ENCODE measurements at places on chromosomes 11 and 22. TPM values are rescaled to one million over a fixed set of nuclear protein-coding genes. Genes with fewer than 3 reads are reported as not detected.
A peak's percentile ranks its signal among the peaks of the same experiment; 100 is the strongest.

- H3K27ac ChIP-seq: peak overlapping the region; percentile 61
- DNase-seq: no peak
- H3K4me1 ChIP-seq: no peaks in the 10 kb centered on the region
- no peaks in the 10 kb centered on the region for H3K36me3 ChIP-seq
- H3K27me3 ChIP-seq: no peaks in the 10 kb centered on the region
Observed at GRCh38 chr11:104898685-104899013, 389 bp upstream of the CASP12 start.

Gene MICAL3
- total RNA-seq: 68.5 TPM

DNA sequence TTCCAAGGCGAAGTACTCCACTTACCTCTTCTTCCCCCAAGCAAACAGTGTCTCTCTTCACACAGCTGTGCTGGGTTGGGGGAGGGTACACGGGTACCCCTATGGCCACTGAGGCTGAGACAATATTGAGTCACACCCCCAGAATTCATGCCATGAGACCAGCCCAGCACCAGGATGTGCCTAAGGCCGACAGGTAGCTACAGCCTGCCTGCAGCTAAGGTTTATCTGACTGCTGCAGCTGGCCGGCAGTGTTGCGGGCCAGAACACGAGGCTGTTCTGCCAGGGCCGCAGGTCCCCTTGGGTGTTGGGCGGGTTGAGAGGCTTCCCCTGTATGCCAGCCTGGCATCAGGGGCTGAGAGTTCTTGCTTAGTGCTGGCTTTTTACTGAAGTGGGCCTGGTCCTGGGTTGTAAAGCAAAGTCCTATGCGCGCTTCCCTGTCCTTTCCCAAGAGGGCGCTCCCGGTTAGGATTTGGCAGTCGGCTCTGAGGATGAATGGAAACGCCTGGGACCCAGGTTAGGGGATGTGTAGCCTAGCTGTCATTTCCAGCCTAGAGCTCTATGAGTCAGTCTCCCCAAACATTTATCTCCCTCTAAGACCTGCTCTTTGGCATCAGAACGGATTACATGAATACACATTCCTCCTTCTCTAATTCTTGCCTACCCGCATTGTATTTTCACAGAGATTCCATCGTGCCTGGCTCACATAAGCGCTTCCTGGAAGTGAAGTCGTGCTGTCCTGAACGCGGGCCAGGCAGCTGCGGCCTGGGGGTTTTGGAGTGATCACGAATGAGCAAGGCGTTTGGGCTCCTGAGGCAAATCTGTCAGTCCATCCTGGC is 7.1 kb downstream of the USP18 start:
- no peaks in the 10 kb centered on the region for H3K4me1 ChIP-seq
- no peaks in the 10 kb centered on the region for H3K27me3 ChIP-seq
- H3K36me3 ChIP-seq: no peaks in the 10 kb centered on the region
- H3K4me3 ChIP-seq: no peak overlapping the region

DNA sequence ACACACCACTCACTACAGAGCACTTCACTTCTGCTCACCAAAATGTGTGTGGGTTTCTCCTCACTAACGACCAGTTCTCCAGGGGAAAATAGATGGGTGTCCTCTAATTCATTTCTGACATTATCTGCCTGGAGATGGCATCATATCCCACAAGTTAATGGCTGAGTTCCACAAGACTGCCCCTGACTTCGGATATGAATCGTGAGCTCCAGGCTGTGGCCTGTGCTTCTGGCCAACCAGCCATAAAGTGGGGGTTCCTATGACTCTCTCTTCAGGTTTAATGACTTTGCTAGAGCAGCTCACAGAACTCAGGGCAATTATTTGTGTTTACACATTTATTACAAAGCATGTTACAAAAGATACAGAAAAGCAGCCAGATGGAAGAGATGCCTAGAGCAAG is 113.0 kb upstream of the SYT13 start:
- H3K4me1 ChIP-seq: no peaks in the 10 kb centered on the region
- no peak overlapping the region for H3K27ac ChIP-seq
- no peak for DNase-seq
- no peaks in the 10 kb centered on the region for H3K27me3 ChIP-seq

Gene CD3E
- total RNA-seq: 6.6 TPM

Gene MRGPRE
- total RNA-seq: not detected

- no peaks in the 10 kb centered on the region for H3K27me3 ChIP-seq
- no peaks in the 10 kb centered on the region for H3K36me3 ChIP-seq
- H3K27ac ChIP-seq: no peak overlapping the region
- no peak for DNase-seq
Observed at GRCh38 chr11:16252373-16252772, 104.0 kb downstream of the SOX6 start.

DNA sequence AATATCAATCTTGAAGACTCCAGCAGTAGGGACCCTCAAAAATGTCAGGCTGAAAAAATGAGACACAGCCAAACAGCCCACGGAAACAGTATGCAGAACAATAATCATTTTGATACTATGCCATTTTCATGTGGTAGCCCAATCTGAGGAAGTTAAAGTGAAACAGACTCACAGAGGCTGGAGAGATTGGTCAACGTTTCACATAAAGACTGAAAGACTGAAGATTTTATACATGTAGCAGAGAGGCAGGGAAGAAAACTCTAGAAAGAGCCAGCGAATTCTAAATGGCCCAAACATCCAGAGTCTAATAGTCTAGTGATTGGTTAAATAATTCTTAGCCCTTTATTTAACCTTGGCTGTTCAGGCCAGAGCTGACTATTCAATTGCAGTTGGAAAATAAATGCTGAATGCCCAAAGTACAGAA is 49.4 kb downstream of the MAML2 start:
- H3K27me3 ChIP-seq: no peaks in the 10 kb centered on the region
- H3K4me1 ChIP-seq: peaks cover 17% of the 10 kb centered on the region
- DNase-seq: no peak
- no peaks in the 10 kb centered on the region for H3K36me3 ChIP-seq

DNA sequence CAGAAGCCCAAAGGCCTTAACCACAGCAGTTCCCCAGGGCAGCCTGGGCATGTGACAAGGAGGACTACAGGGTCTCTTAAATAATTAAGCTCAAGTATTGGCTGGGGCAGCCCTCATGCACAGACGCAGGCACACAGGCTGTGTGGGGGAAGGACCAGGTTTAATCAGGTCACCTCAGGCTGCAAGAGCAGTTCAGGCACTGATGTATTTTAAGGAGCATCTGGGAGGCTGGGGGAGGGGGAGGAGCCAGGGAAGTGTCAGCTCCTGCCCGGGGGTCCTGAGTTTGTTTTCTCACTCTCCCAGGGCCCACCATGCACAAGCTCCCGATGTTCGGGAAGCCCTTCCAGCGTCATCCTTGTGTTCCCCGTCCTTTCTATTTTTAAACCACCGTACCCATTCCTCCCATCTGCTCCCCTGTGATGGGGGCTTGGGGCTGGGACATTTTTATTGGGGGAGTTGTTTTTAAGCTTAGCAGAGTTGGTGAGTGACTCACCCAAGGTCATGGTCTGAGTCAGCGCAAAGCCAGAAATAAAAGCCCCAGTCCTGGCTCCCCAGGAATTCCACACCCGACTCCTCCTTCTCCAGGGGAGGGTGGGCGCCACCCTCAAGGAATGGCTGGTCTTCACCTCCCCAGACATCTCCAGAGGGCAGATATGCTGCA is 2.4 kb downstream of the CSDC2 start:
- no peak for DNase-seq
- H3K4me3 ChIP-seq: no peak overlapping the region
- peak overlapping the region; percentile 18 for H3K27ac ChIP-seq
- no peaks in the 10 kb centered on the region for H3K4me1 ChIP-seq

Gene HTR3A
- 0.80 TPM for total RNA-seq

Gene SERGEF
- total RNA-seq: 31.5 TPM

- H3K27me3 ChIP-seq: no peaks in the 10 kb centered on the region
- H3K36me3 ChIP-seq: no peaks in the 10 kb centered on the region
- DNase-seq: no peak
- H3K4me1 ChIP-seq: no peaks in the 10 kb centered on the region
- no peak overlapping the region for H3K4me3 ChIP-seq
- H3K27ac ChIP-seq: no peak overlapping the region
Observed at GRCh38 chr22:34000879-34001526, 80.7 kb upstream of the LARGE1 start.

Gene TREH
- 18.9 TPM for total RNA-seq

GRCh38 chr11:10716543-10717259 is 23.1 kb upstream of the IRAG1 start:
- H3K4me1 ChIP-seq: no peaks in the 10 kb centered on the region
- DNase-seq: no peak
- no peaks in the 10 kb centered on the region for H3K36me3 ChIP-seq
- no peak overlapping the region for H3K4me3 ChIP-seq

Gene IGSF9B
- 6.3 TPM for total RNA-seq

- H3K36me3 ChIP-seq: no peaks in the 10 kb centered on the region
- no peak for DNase-seq
- H3K27me3 ChIP-seq: no peaks in the 10 kb centered on the region
Observed at GRCh38 chr11:12287009-12287373, 90.4 kb upstream of the PARVA start.

- peaks cover 9% of the 10 kb centered on the region for H3K4me1 ChIP-seq
- DNase-seq: no peak
Observed at GRCh38 chr11:16335236-16335962, 20.9 kb downstream of the SOX6 start.

- H3K27ac ChIP-seq: no peak overlapping the region
- H3K27me3 ChIP-seq: no peaks in the 10 kb centered on the region
- H3K4me1 ChIP-seq: no peaks in the 10 kb centered on the region
- H3K4me3 ChIP-seq: no peak overlapping the region
Observed at GRCh38 chr11:120835601-120836228, 188.2 kb upstream of the TBCEL start.

Gene CASP4
- total RNA-seq: 136 TPM

DNA sequence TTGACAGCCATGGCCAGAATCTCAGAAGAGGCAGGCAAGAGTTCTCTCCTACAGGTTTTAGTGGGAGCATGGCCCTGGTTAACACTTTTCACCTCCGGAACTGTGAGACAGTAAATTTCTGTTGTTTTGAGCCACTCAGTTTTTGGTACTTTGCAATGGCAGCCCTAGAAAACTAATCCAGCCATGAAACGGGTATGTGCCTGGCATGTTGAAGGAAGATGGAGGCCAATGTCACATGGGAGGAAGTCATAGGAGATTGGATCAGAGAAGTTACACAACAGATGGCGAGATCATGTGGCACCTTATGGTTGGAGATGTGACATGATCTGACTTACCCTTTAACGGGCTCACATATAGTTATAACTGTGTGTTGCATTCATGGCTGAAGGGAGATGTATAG is 63.2 kb upstream of the EED start:
- no peaks in the 10 kb centered on the region for H3K27me3 ChIP-seq
- no peaks in the 10 kb centered on the region for H3K36me3 ChIP-seq
- H3K4me1 ChIP-seq: no peaks in the 10 kb centered on the region
- DNase-seq: no peak

Gene RCOR2
- total RNA-seq: 0.57 TPM

- H3K4me1 ChIP-seq: no peaks in the 10 kb centered on the region
- no peak overlapping the region for H3K27ac ChIP-seq
- DNase-seq: no peak
- H3K4me3 ChIP-seq: no peak overlapping the region
- no peaks in the 10 kb centered on the region for H3K27me3 ChIP-seq
- no peaks in the 10 kb centered on the region for H3K36me3 ChIP-seq
Observed at GRCh38 chr22:22215659-22216449, 28.7 kb upstream of the VPREB1 start.

- peaks cover 4% of the 10 kb centered on the region for H3K4me1 ChIP-seq
- peak overlapping the region; percentile 98 for H3K27ac ChIP-seq
Observed at GRCh38 chr11:67118181-67118766, 789 bp upstream of the KDM2A start.

DNA sequence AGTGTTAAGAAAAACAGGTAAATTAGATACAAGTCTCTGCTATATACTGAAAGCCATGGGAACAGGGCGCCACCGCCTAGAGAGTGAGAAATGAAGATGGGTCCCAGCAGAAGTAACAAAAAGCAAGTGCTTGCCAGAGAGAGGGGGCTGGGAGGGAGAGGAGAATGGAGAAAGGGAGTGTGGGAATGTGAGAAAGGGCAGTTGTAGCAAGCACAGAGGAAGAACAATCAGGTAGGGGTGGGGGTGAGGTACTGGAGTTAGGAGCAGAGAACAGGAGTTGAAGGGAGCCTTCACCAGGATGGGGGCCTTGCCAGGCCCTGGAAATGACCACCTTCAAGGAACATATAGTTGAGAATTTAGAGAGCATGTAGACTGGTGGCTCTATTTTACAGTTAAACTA is 66.8 kb downstream of the TCF20 start:
- H3K4me1 ChIP-seq: no peaks in the 10 kb centered on the region
- H3K4me3 ChIP-seq: no peak overlapping the region
- no peak overlapping the region for H3K27ac ChIP-seq
- no peak for DNase-seq

DNA sequence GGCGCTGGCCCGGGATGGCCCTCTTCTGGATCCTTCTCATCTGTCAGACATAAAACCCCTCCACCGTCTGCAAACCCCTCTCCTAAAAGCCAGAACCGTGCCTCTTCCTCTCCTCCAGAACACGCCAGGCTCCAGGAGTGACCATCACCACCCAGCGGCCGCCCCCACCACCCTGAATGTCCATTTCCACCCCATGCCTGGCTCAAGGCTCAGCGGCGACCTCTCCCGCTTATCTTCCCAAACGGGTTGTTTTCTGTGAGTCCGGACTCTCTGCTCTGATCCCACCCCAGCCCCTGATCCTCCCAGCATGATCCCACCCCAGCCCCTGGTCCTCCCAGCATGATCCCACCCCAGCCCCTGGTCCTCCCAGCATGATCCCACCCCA is 37.6 kb downstream of the CELSR1 start:
- no peaks in the 10 kb centered on the region for H3K4me1 ChIP-seq
- H3K27ac ChIP-seq: no peak overlapping the region

DNA sequence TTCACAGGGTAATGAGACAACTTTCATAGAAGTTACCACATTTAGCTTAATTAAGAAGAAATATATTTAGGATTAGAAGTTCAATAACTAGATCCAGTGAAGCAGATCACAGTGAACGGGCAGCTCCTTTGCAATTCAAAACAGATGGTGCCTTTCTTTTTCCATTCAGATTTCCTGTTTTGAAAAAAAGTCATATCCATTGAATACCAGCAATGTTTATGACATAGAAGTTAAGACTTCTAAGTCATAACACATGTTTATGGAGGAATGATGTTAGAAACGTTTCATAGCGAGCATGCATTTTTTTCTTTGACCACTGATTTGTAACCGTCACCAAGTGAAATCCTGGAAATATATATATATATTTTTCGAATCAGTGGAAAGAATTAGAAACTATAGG is 24.7 kb downstream of the LUZP2 start:
- no peak overlapping the region for H3K27ac ChIP-seq
- no peak for DNase-seq
- H3K27me3 ChIP-seq: no peaks in the 10 kb centered on the region
- no peaks in the 10 kb centered on the region for H3K4me1 ChIP-seq
- no peak overlapping the region for H3K4me3 ChIP-seq
- H3K36me3 ChIP-seq: no peaks in the 10 kb centered on the region

- no peaks in the 10 kb centered on the region for H3K36me3 ChIP-seq
- no peak for DNase-seq
- H3K27ac ChIP-seq: no peak overlapping the region
- H3K4me3 ChIP-seq: no peak overlapping the region
- H3K27me3 ChIP-seq: no peaks in the 10 kb centered on the region
- H3K4me1 ChIP-seq: no peaks in the 10 kb centered on the region
Observed at GRCh38 chr11:20023082-20023426, 137.2 kb downstream of the DBX1 start.
